Chondrocyte (in vitro differentiated cells): ENCODE measurements at places on chromosomes 11 and 22.
A peak's percentile ranks its signal among the peaks of the same experiment; 100 is the strongest.

- no peak for DNase-seq
Observed at GRCh38 chr11:93791493-93791892, 7.4 kb downstream of the MED17 start.

DNA sequence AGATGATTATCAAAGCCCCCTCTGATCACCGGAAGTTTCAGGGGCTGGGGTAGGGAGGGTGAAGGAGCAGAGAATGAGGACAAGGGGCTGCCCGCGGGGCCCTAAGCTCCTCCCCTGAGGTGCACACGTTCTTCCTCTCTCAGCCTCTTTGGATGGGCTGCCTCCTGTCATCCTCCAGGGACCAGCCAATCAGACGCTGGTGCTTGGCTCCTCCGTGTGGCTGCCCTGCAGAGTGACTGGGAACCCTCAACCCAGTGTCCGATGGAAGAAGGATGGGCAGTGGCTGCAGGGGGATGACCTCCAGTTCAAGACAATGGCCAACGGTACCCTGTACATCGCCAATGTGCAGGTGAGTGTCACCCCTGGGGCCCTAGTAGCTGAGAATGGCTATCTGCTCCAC, 7.5 kb downstream of the ROBO3 start:
- no peak for DNase-seq

DNA sequence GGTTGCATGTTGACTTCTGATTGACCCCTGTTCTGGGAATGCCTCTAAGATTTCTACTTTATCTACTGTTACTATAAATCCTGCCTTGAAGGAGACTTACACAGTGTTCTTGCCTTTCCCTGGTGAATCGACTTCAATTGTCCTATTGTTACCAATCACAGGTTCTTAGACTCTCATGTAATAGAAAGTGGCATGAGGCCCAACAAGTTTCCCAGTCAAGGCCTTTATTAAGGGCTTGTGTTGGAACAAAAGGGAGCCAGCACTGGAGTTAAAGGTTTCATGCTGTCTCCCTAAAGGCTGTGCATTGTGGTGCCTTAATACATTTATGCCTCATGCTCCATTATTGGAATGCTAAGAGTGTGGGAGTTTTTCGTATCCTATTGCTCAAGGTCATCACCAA, 23.3 kb downstream of the MS4A2 start:
- DNase-seq = no peak

- DNase-seq = no peak
Observed at GRCh38 chr11:128632141-128632791, 44.9 kb upstream of the ETS1 start.

- no peak for DNase-seq
Observed at GRCh38 chr22:17047656-17048055, 37.1 kb upstream of the IL17RA start.

- DNase-seq = no peak
Observed at GRCh38 chr11:112082729-112083128, 3.8 kb downstream of the TIMM8B start.

DNA sequence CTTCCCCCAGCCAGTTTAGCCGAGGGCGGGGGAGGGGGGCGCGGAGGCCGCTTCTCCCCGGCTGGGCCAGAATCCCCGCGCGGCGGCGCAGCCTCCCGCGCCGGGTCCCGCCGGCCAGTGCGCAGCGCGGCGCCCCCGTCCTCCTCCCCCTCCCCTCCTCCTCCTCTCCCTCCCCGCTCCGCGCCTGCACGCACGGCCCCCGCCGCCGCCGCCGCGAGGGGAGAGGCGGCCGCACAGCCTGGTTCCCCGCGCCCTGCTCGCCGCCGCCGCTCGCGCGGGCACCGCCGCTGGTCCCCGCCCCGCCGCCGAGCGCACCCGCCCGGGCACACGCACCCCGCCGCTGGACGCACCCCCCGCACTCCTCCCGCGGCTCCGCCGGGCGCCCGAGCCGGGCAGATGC, at the start of gene FLRT1:
TSS of gene FLRT1 (plus strand) at position 356 of the 400 bp plus-strand sequence. CDS start 80,337 bp downstream, outside the sequence.
- DNase-seq = no peak

DNA sequence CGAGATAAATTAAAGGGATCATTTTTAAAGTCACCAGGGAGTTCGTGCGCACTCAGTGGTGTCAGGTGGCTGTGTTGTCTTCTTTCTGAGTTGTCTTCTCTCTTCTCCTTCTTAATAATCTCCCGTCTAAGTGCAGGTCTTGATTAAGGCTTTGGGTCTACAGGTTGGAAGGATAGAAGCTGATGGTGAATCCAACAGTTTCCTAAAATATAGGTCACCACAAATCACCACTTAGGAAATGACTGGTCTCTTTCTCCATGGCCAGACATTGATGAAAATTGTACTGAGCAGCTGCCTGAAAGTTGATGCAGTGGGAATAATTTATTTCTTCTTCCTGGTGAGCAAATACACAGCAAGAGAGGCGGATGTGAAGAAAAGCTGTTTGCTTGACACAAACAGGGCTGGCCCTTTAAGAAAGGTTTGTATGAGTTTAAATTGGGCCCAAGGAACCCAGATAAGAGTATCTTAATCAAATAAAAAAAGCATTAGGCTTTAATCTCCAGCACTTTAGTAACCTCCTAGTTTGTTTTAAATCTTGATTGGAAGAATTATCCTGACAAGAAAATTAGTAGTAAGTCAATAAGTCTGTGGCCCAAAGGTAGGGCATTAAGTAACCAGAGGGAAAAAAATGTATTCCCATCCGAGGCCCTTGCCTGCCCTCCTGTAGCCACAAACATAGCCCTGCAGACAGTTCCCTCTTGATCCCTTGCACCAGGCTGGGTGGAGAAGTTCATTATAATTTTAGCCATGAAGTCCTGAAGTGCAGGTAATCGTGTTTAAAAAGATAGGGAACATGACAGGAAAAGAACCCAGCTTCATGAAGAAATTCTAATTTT, 245.8 kb downstream of the KIRREL3 start:
- no peak for DNase-seq

GRCh38 chr11:117814204-117814765, 10.3 kb downstream of the FXYD2 start:
- DNase-seq = no peak

DNA sequence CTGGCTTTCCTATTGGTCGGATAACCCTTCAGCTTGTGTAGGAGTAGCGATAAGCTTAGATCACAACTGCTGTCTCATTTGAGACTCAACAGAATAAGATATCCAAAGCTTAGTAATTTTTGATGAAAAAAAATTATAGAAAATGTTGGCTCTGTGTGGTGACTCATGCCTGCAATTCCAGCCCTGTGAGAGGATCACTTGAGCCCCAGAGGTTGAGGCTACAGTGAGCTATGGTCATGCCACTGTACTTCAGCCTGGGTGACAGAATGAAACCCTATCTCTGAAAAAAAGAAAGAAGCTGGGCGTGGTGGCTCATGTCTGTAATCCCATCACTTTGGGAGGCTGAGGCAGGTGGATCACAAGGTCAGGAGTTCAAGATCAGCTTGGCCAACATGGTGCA, 55.6 kb upstream of the RRM1 start:
- no peak for DNase-seq

- DNase-seq = no peak
Observed at GRCh38 chr22:22681221-22681739, 36.9 kb downstream of the GGTLC2 start.

- DNase-seq = no peak
Observed at GRCh38 chr22:32823024-32823730, 21.7 kb downstream of the TIMP3 start.

GRCh38 chr11:70712471-70712870, 314.1 kb downstream of the CTTN start:
- DNase-seq = no peak

DNA sequence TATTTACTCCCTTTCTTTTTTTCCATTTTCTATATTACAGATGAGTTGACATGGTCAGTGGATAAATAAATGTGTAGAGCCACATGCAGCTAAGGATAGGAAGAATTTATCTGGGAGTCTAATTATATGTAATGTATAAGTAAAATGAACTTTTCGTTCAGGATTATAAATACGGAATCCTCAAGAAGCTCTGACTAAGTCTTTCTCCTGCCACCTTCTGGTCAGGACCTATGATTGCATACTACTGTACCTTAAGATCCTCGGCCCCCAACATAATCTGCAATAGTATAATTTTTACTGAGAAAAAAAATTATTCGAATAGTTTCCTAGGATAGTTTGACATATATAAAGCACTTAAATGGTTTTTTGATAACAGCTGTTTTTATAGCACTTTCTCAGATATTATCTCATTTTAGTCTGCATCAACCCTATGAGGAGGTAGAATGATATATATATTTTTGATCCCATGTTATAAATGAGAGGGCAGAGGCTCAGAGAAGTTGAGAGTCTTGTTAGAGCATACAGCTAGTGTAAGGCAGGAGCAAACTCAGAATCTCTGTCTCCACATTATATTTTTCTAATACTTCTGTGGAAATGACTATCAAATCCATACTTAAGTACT, 36.1 kb downstream of the CCDC90B start:
- no peak for DNase-seq

DNA sequence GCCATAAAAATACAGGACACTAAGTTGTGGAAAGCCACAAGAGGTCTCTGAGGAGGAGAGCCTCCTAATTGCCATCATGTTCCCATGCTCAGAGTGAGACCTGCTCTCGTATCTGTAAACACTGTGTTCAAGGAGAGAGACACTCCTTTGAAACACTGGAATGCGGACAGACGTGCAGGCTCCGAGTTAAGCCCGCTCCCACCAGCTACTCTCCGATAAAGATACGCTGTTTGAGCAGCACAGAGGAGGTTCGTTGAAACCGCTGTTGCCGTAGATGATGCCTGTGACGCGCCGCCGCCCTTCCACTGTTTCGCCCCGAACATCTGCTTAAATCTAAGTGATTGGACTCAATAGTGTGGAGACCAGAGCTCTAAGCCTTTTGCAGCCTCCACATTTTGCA, 25.1 kb downstream of the NUP50 start:
- no peak for DNase-seq

- no peak for DNase-seq
Observed at GRCh38 chr11:763073-763463, 14.2 kb downstream of the GATD1 start.

DNA sequence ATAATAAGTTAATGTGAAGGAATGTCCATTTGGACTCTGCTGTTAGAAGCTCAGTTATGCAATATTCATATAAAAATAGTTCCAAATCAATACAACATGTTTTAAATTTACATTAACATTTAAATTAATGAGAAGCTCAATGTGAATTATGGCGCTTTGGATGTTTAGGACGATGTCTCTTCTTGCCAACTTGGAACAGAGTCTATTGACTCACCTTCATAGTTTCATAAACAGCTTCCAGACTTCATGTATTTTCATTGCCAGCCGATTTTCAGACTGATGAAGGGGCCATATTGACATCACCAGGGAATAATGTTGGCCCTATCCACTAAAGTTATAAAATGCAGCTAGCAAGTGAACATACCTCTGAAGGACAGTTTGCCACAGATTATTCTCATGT, 1136.2 kb downstream of the LRRC4C start:
- no peak for DNase-seq

GRCh38 chr11:19811380-19811779, 98.7 kb downstream of the NAV2 start:
- DNase-seq = no peak

- peak; percentile 77 for DNase-seq
Observed at GRCh38 chr22:20009582-20010306, 6.9 kb downstream of the ARVCF start.

DNA sequence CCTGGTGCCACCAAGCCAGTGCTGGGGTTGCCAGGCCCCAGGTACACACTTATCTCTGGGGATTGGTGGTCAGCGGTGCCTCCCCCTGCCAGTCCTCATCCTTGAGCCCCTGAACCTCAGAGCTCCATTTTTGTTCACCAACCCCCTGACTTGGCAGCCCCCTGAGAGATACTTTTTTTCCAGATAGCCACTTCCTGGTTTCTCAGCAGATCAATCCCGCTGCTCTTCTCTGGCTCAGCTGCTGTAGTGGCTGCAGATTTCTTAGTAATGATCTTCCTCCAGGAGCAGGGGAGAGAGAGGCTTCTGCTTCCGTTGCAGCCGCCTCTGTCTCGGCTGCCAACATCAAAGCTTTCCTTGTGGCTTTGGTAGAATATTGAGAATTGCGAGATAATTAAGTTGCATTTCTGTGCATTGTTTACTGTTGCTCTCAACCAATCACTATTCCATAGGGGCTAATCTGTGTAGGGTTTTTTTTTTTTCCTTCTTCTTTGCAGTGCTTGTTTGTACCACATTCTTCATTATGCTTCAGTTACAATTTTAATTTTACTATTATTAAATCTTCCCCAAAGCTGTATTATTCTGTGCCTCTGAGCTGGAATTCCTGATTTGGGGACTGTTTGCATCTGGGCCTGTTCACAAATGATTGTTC, 92.1 kb downstream of the PKNOX2 start:
- DNase-seq = no peak

GRCh38 chr11:17396598-17397310, 8.3 kb upstream of the KCNJ11 start:
- peak; percentile 79 for DNase-seq

GRCh38 chr11:111302298-111302697, 4.0 kb downstream of the POU2AF3 start:
- DNase-seq = no peak

- DNase-seq = no peak
Observed at GRCh38 chr11:111737444-111738210, 28.6 kb downstream of the PPP2R1B start.

GRCh38 chr11:107538821-107539220, 26.7 kb downstream of the ALKBH8 start:
- no peak for DNase-seq

DNA sequence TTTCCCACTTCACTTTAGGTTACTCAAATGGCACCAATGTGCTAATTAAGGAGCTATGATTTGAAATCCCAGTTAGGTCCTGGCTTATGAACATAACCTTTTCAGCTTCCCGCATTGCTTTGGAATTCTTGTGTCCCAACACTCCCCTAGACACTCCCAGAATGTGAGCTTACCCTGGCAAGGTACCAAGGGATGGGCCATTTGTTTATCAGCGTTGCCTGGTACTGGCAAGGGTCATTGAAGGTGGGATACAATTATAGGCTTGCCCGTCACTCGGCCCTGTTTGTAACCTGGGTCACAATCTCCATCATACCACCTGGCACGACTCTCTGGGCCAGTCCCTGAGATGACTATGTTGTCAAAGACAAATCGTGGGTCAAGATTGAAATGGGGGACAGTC, 5.4 kb downstream of the CSRP3 start:
- DNase-seq = no peak

DNA sequence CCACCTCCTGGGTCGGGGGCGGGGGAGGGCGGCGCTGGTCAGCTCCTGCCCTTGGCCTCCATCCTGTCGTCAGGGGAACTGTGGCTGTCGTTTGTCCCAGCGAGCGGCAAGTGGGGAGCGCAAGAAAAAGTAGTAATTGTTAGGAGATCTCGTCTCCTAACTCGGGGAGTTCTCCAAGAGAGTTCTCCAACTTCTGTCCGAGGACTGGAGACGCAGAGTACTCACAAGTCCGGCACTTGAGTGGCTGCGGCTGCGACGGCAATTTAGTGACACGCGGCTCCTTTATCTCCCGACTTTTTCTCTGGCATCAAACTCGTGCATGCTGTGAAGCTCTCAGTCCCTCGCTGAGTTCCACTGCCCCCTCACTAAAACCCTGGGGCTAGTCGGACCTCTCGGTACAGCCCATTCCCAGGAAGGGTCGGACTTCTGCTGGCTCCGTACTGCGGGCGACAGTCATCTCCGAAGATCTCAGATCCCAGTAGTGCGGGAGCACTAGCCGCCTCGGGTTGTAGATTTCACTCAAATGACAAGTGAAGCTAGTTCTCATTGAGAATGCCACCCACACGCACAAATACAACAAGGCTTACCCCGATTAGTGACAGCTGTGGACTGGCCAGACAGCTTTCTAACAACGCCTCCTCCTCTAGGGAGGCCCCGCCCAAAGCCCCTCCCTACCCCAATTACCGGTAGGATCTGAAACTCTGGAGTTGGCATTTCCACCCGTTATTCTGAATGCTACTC, at the start of gene PGR:
TSS of gene PGR (minus strand) at position 611 of the 741 bp plus-strand sequence. CDS start 743 bp downstream, outside the sequence.
- no peak for DNase-seq

GRCh38 chr22:37824674-37825641, 1.8 kb downstream of the GALR3 start:
- peak; percentile 95 for DNase-seq

GRCh38 chr22:24994070-24994763, 41.7 kb downstream of the KIAA1671 start:
- DNase-seq = no peak
